ENCODE measurements at places on chromosomes 7 and 10. TPM values are rescaled to one million over a fixed set of nuclear protein-coding genes. Genes with fewer than 3 reads are reported as not detected.

DNA sequence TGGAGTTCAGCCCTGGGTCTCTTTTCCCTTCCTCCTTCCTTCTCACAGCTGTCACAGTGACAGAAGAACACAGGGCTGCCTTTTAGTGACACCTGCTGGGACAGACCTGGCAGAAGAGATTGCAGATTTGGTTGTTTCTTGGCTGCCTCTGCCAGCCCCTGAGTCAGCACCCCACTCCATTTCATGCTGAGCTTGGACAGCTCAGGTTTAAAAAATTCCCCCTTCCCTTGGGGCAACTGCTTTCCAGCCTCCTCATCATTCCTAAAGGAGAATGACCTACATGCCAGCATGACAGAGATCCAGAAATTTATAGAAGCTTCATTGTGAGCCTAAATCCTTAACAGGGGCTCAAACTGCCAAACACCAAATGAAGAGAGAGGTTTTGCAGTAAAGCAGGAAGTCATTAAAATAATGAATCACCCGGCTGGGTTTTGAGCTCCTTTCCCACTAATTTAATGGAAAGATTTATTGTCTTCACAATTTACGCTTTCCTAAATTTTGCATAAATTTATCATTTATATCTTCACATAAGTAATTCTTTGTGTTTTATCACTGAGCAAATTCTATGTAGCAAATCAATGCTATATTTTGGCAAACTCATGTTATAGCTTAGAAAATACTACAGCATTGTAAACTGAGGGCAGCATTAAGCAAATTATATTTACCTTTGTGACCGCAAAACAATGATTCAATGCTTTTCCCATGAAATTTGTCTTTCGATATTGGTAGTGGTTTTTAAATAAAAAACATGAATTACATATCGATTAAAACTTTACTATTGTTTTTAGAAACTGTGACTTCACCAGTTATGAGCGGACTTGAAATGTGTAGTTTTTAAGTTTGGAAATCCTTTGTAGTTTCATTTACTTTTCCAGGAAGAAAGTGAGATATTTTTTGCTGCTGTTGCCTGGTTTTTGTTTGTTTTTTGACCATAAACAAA, 399.5 kb upstream of the ANKRD30A start:
- peak; percentile 94 for DNase-seq

CRTAC1 gene
- not detected for total RNA-seq

KCND2 gene
- 9.4 TPM for total RNA-seq

DNA sequence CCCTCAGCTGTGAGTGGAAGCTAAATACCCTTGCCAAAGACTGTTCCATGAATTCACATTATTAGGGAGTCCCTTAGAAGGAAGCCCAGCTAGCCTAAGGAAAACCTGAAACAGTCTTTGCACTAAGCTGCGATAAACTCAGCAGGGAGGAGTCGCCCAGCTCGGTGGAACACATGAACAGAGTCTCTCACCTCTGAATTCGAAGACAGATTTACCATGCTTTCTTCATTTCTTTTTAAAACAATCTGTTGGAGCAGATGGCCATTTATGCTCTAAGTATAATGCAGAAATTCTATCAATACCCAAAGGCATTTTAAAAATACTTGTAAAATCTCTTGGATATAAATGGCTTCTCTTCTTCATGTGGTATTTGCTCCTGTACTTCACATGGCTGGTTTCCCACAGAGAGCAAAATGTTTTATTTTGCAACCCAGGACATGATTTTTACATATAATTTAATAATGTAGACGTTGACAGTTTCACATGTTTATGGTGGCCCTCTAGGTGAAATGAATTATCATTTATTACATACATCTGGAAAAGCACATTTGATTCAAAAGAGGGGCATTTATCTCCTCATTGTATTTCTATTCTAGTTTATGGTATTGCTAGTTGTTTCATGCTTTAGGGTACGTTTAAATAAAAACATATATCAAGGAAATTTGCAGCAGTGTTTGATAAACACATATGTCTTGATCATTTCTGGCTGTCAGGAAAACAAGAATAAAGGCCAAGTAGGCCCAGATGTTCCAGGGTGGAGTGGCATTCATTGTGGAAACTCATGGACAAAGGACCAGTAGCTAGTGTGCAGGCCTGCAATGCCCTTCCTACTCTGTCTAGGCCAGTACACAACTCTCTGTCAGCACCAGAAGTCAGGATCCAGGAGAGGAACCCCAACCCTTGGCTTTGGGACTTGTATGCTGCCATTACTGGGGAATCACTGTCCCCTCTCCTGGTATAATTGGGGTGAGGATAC, 52.2 kb downstream of the LRGUK start:
- no peak for DNase-seq

- peak; percentile 43 for DNase-seq
Measured at GRCh38 chr10:94602729-94603515, 57.3 kb downstream of the HELLS start.

- no peak for DNase-seq
Measured at GRCh38 chr10:48522011-48522765, 82.7 kb downstream of the ARHGAP22 start.

GRCh38 chr7:94623820-94624219, 32.1 kb downstream of the SGCE start:
- no peak for DNase-seq

PARG gene
- total RNA-seq: 30.6 TPM

- DNase-seq: no peak
Measured at GRCh38 chr7:132049462-132050304, 493.3 kb upstream of the PODXL start.

- no peak for DNase-seq
Measured at GRCh38 chr7:150976529-150977381, 1.4 kb downstream of the KCNH2 start.
